Fibroblast of skin of left quadriceps (primary cell): ENCODE measurements at places on chromosomes 7 and 10.
A peak's percentile ranks its signal among the peaks of the same experiment; 100 is the strongest.

DNA sequence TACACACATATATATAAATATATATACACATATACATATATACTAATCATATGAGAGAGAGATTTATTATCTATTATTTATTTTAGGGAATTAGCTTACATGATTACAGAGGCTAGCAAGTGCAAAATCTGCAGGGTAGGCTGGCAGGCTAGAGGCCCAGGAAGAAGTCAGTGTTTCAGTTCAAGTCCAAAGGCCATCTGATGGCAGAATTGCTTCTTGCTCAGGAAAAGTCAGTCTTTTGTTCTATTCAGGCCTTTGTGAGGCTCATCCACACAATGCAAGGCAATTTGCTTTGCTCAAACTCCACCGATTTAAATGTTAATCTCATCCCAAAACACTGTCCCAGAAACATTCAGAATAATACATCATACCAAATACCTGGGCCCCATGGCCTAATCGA lies 2.6 kb upstream of the C10orf120 start:
- no peak for DNase-seq

DNA sequence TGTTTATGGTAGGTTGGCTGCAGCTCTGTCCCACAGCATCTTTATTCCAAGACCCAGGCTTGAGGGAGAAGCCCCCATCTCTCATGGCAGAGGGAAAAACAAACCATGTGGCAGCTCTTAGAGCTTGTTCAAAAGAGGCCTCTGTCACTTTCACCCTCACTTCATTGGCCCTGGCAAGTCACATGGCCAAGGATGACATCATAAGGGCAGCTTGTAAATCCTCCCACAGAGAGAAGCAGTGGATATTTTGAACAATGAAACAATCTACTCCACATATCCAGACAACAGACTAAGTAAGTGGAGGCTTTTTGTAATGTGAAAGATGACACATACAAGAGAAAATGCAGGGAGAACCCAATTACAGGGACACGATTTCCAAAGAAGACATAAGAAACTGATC lies 108.1 kb downstream of the GRID1 start:
- no peak for DNase-seq

GRCh38 chr7:44286618-44287487 lies 38.5 kb downstream of the CAMK2B start:
- DNase-seq: no peak

GRCh38 chr10:52359441-52359840 lies 45.4 kb downstream of the DKK1 start:
- no peak for DNase-seq

- peak; percentile 44 for DNase-seq
Measured at GRCh38 chr7:105024734-105025133, 10.7 kb downstream of the KMT2E start.

DNA sequence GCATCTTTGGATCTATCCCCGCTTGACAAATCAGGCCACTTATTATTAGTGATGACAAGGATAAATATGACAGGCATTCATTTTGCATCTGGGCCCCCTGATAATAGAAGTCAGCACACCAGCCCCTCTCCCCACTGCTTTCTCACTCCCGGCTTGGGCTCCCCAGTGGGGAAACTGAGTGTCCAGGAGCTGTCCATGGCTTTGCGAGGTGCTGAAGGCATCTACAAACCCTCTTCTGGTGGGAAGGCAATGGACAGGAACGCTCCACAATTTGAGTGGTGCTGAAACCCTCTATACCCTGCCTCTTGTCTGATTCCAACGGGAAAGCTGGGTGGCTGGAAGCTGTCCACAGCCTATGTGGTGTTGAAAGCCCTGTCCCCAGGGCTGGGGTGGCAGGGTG lies 61.7 kb upstream of the PCBD1 start:
- DNase-seq: no peak

- peak; percentile 10 for DNase-seq
Measured at GRCh38 chr7:95169678-95170077, 154.7 kb downstream of the PON1 start.

GRCh38 chr10:734481-734880 lies 45.0 kb upstream of the DIP2C start:
- DNase-seq: no peak

DNA sequence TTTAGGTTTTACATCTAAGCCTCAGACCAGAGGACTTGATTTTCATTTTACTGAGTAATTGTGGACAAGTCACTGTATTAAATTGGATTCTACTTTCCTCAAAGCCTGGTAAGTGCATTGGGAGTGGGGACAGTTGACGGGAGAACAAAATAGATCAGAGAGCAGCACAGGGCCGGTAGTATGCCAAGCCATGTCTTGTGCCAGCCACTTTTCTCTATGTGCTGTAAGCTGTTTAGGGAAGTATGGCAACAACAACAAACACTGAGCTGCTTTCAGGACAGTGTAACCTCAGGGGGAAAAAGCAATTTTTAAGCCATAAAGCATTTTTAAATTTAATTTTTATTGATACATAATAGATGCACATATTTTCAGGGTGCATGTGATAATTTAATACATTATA lies 365.9 kb upstream of the IGFBP3 start:
- no peak for DNase-seq

DNA sequence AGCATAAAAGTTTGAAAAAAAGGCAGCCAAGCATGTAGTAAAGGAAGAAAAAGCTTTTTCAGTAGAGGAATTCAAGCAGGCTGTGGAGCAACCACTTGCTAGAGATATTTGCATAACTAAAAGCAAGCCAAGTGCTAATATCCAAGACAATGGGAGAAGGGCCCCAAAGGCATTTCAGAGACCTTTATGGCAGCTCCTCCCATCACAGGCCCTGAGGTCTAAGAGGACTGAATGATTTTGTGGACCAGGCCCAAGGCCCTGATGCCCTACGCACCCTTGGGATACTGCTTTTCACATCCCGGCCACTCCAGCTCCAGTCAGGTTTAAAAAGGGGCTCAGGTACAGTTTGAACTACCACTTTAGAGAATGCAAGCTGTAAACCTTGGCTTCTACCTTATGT lies 261.7 kb upstream of the SEMA3C start:
- DNase-seq: no peak

GRCh38 chr10:79057481-79058275 lies 11.1 kb upstream of the ZMIZ1 start:
- no peak for DNase-seq

DNA sequence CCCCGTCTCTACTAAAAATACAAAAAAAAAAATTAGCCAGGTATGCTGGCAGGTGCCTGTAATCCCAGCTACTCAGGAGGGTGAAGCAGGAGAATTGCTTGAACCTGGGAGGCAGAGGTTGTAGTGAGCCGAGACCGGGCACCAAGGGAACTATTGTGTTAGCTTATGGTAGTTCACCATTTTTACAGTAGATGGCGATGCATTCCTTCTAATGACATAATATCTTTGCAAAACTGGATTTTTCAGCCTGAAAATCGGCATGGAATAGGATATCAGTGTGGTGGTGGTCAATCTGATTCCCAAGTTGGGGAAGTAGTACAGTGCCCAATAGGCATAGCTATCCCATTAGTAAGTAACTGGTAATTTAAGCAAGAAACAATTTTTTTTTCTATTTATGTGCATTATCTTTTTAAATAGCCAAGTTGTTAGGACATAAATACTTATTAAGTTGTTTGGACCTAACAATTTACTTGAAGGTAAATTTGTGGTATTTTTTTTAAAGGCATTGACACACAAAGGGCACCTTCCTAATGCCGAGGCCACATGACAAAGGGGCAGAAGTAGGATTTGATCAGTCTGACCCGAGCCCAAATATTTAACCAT lies 17.6 kb upstream of the IMPDH1 start:
- DNase-seq: peak; percentile 44

DNA sequence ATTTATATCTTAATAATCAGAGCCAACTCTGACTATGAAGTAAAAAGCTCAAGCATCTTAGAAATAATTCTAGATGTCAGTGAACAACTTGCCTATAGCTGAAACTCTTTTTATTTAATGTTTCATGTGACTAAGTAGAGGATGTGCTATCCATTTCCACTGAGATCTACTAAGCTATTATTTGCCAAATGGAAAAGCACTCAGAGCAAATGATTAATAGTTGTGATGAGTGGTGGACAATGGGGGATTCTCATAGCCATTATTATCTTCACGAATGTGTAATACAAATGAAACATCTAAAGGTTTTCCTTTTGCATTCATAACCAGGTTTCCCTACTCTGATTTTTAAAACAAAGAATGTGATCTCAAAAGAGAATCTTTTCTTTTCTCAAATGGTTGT lies 126.6 kb upstream of the GNAI1 start:
- no peak for DNase-seq

- no peak for DNase-seq
Measured at GRCh38 chr7:9822458-9823290, 1151.0 kb upstream of the PHF14 start.

DNA sequence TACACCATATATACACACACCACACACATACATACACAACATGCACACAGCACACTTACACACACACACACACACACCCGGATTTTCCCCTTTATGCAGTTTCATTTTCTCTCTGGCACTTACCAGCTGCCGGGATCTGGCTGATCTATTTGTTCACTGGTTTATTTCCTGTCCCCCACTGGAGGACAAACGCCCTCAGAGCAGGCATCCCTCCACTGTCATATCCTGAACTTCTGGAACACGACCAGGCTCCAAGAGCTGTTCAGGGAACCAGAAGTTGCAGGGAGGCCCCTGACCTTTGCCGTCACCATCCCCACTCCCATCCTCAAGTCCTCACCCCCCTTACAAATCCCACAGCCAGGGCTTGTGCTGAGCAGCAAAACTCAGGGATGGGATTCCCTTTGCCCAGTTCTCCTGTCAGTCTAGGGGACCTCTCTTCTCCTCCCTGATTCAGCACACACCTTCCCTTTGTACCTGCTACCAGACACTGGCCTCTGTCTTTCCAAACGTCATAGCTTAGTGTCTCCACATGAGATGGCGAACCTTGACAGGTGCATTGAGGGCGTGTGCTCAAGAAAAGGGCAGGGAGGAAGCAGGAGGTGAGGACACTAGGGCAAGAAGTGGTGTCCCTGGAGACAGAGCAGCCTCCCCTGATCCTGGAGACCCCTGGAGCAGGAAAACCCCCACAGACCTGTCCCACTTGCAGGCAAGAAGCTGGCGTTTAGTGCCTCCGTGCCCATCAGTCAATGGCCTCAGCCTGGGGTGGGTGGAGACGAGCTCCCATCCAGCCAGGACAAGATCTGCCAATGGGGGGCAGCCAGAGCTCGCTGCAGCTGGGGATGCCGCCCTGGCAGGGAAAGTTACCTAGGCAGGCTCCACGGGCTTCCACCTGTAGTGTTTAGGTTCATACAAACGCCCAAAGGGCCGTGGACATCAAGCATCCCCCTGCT lies 12.7 kb upstream of the DOCK1 start:
- no peak for DNase-seq

GRCh38 chr10:311901-312665 lies 176.8 kb downstream of the ZMYND11 start:
- DNase-seq: no peak

DNA sequence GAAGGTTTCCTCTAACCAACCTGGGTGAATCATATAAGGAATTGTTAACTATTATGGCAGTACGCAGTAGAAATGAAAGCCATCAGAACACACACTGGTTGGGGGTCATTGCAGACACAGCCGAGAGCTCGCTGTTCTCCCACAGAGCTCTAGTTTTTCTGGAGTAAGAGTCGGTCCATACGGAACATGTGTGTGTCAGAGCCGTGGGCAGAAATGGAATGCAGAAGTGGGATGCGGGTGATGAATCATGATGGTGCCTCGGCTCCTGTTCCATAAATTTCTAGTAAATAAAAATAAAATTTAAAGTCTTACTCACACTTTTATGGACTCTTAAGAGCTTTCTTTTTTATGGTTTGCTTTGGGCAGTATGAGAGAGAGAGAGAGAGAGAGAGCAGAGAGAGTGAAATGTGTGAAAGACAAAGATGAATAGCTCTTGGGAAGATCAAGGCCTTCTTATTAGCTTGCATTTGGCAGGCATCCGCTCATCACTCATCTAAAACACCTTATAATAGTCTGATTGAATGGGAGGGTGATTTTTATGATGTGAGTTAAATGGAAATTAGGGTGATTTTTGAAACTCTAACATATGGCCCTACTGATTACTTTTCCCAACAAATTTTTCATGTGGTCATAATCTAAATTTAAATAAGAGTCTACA lies 98.8 kb upstream of the PFKP start:
- DNase-seq: peak; percentile 66

DNA sequence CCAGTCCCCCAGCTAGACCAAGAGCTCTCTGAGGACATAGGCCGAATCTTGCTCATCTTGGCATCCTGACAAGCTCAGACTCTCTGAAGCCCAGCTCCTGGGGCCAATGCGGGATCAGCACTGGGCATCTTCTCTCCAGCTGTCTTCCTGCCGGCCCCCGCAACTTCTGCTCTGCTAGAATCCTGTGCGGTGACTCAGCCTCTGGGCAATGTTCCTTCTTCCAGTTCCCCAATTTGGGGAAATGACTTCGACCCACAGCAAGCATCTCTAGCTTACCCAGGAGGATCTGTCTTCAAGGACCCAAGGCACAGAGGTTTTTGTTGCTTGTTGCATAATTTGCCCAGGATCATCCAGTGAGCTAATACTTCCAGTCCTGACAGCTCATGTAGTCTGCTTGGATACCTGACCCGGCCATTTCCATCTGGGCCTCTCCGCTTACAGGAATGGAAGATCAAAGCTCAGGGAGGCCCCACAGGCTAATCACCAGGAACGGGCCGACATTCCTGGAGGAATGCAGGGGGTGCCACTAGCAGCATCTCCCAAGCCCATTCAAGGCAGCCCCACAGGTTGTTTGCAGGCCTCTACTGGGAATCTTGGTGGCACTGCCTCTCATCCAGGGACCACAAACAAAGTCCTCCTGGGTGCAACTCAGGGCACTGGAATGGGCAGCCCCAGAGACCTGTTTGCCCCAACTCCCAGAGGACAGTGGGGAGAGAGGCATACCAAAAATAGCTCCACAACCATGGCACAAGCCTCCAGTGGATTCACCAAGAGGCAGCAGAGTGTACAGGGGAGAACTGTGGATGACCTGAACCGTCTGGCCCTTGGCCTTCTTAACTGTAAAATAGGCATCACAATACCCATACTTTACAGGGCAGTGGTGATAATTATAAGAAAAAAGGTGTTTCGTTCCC lies 151.9 kb downstream of the NEURL1 start:
- peak; percentile 89 for DNase-seq
